ENCODE measurements at places on chromosomes 2 and 18. TPM values are rescaled to one million over a fixed set of nuclear protein-coding genes. Genes with fewer than 3 reads are reported as not detected.

GRCh38 chr2:145206496-145207281, 686.8 kb upstream of the ZEB2 start:
- DNase-seq: no peak
- H3K4me3 ChIP-seq: no peak overlapping the region
- H3K4me1 ChIP-seq: no peaks in the 10 kb centered on the region
- H3K27ac ChIP-seq: no peak overlapping the region

- H3K4me1 ChIP-seq: no peaks in the 10 kb centered on the region
- H3K27me3 ChIP-seq: no peaks in the 10 kb centered on the region
- no peak overlapping the region for H3K27ac ChIP-seq
- H3K36me3 ChIP-seq: no peaks in the 10 kb centered on the region
- no peak for DNase-seq
- no peak overlapping the region for H3K4me3 ChIP-seq
Measured at GRCh38 chr18:59155153-59155552, 15.5 kb downstream of the SEC11C start.

- no peaks in the 10 kb centered on the region for H3K36me3 ChIP-seq
- no peak for DNase-seq
- no peak overlapping the region for H3K4me3 ChIP-seq
- no peak overlapping the region for H3K27ac ChIP-seq
- H3K4me1 ChIP-seq: no peaks in the 10 kb centered on the region
Measured at GRCh38 chr2:198408171-198408570, 603.8 kb downstream of the PLCL1 start.

DNA sequence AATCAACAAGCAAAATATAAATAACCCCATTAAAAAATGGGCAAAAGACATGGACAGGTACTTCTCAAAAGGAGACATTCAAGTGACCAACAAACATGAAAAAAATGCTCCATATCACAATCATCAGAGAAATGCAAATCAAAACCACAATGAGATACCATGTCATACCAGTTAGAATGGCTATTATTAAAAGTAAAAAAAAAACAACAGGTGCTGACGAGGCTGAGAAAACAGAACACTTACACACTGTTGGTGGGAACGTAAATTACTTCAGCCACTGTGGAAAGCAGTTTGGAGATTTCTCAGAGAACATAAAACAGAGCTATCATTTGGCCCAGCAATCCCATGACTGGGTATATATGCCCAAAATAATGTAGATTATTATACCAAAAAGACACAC, 69.1 kb downstream of the CWC22 start:
- no peak for DNase-seq
- H3K27ac ChIP-seq: no peak overlapping the region
- no peaks in the 10 kb centered on the region for H3K36me3 ChIP-seq
- H3K27me3 ChIP-seq: no peaks in the 10 kb centered on the region
- H3K4me3 ChIP-seq: no peak overlapping the region

DNA sequence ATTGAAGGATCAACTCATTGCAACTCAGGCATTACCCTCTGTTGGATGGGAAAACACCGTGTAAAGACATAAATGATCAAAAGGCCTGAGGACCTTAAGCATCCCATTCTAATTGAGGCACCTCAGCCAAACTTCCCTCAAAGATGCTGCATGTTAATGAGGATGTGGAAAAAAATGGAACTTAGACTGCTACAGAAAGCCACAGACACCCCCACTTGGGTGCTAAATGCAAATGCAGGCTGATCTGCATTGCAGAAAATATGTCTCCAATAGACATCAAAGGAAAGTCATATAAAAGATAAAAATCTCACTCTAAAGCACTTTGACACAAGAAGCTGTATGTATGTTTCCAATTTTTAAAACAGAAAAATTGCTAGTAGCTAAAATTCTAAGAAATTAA, 504.7 kb downstream of the KCNJ3 start:
- no peak for DNase-seq
- no peaks in the 10 kb centered on the region for H3K36me3 ChIP-seq
- no peaks in the 10 kb centered on the region for H3K27me3 ChIP-seq
- no peak overlapping the region for H3K4me3 ChIP-seq
- no peaks in the 10 kb centered on the region for H3K4me1 ChIP-seq

- no peaks in the 10 kb centered on the region for H3K27me3 ChIP-seq
- H3K4me1 ChIP-seq: no peaks in the 10 kb centered on the region
- DNase-seq: no peak
- H3K4me3 ChIP-seq: no peak overlapping the region
Measured at GRCh38 chr18:63591725-63592124, 4.6 kb downstream of the SERPINB13 start.

Gene ACTG2
- 11.5 TPM for total RNA-seq

DNA sequence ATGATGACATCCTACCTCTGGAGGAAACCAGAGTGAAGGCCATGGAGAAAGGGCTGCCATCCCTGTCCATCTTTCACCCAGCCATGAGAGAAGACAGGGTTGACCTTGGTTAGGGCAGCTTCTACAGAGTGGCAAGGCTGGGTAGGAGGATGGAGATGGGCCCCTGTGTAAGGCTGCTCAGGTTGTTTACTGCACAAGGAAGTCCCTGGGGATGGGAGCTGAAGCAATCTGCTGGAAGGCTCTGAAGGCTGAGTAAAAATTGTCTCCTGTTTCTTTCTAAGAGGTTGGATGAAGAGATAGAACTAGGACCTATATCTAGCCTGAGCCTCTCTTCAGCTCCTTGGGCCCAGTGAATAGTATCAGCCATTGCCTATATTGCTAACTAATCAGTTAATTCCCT, 14.4 kb downstream of the ELMOD3 start:
- H3K27me3 ChIP-seq: no peaks in the 10 kb centered on the region
- no peak overlapping the region for H3K4me3 ChIP-seq
- H3K27ac ChIP-seq: no peak overlapping the region
- DNase-seq: no peak
- no peaks in the 10 kb centered on the region for H3K36me3 ChIP-seq

DNA sequence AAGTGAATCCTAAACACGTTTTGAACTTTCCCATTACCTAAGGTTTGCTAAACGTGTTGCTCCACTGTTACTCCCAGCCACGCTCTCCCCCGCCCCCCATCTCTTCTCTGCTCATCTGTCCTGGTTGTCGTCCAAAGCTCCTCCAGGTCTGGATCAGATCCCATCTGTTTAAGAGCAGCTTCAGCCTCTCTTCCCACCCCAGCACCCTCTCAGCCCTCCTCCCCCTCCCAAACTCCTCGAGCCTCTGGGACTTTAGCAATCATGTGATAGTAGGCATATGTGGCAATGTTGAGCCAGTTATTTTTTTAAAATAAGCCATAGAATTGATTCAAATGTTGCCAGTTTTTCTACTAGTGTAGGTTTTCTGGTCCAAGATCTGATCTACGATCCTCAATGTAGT, 20.0 kb upstream of the LPIN1 start:
- no peak overlapping the region for H3K4me3 ChIP-seq
- H3K4me1 ChIP-seq: no peaks in the 10 kb centered on the region

- DNase-seq: no peak
- peaks cover 5% of the 10 kb centered on the region for H3K27me3 ChIP-seq
- no peaks in the 10 kb centered on the region for H3K4me1 ChIP-seq
- H3K27ac ChIP-seq: no peak overlapping the region
- H3K4me3 ChIP-seq: no peak overlapping the region
Measured at GRCh38 chr2:68853915-68854314, 17.3 kb downstream of the BMP10 start.

GRCh38 chr2:40332191-40332826, 119.6 kb downstream of the SLC8A1 start:
- no peaks in the 10 kb centered on the region for H3K36me3 ChIP-seq
- peak; percentile 48 for DNase-seq
- H3K27ac ChIP-seq: no peak overlapping the region
- H3K4me3 ChIP-seq: no peak overlapping the region
- peaks cover 12% of the 10 kb centered on the region for H3K4me1 ChIP-seq
- no peaks in the 10 kb centered on the region for H3K27me3 ChIP-seq

DNA sequence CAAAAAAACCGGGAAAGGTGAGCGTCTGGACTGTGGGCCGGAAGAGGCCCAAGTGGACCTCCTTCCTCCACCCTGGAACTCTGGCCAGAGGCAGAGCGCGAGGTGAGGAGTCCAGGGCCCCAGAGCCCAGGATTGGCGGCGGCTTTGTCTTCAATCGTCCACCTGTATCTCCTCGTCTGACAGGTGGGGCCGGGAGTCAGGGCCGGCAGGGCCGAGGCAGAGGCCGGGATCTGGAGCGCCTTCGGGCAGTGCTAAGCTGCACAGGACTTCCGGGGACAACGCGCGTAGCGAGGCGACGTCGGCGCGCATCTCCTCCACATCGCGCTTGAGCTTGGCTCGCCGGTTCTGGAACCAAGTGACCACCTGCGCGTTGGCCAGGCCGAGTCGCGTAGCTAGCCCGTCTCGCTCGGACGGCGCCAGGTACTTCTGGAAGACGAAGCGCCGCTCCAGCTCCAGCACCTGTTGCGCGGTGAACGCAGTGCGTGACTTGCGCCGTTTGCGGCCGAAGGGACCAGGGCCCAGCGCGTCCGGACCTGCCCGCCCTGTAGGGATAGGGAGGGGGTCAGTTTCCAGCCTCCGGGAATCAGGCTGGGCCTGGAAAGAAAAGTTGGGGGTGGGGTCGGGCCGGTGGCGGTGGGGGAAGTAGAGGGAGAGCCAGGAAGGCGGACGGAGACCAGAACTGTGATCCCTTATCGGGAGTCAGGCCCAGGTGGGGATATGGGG, 1.5 kb downstream of the LBX2 start:
- H3K36me3 ChIP-seq: no peaks in the 10 kb centered on the region
- peaks cover 39% of the 10 kb centered on the region for H3K27me3 ChIP-seq
- DNase-seq: no peak
- no peak overlapping the region for H3K27ac ChIP-seq
- peaks cover 30% of the 10 kb centered on the region for H3K4me1 ChIP-seq

Gene CNDP1
- not detected for total RNA-seq

DNA sequence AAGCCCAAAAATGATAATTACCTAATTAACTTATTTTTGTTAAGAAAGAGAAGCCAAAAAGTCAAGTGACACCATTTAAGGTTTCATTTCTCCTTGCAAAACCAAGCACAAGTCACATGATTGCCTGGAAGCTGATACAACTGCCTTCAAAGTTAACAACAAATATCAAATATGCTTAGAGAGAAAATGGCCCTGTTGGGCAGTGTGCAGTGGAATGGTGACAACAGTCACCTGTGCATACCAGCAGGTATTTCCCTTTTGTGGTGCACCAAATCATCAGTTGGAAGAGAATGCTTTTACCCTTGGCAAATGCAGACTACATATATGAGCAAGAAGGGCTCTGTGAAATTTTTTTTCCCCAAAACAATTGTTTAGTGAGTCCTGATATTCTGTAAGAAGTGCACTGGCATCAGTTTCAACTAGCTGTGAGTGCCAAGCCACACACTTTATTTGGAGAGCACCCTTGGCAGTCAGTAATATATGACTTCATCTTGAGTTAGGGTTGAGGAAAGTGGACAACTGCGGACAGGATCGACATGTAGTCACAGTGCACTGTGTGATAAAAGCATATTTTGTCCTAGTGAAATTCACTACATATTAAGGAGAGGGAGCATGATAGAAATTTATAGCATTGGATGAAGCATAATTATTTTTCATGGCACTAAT, 74.9 kb upstream of the DOCK10 start:
- no peak overlapping the region for H3K27ac ChIP-seq
- H3K4me3 ChIP-seq: no peak overlapping the region
- peaks cover 6% of the 10 kb centered on the region for H3K27me3 ChIP-seq
- no peaks in the 10 kb centered on the region for H3K36me3 ChIP-seq
- DNase-seq: no peak
- H3K4me1 ChIP-seq: no peaks in the 10 kb centered on the region

GRCh38 chr2:235654103-235654813, 160.4 kb downstream of the AGAP1 start:
- no peaks in the 10 kb centered on the region for H3K27me3 ChIP-seq
- H3K36me3 ChIP-seq: no peaks in the 10 kb centered on the region
- H3K4me1 ChIP-seq: no peaks in the 10 kb centered on the region
- no peak for DNase-seq
- no peak overlapping the region for H3K4me3 ChIP-seq

GRCh38 chr2:186903216-186903615, 54.2 kb upstream of the ZSWIM2 start:
- no peaks in the 10 kb centered on the region for H3K27me3 ChIP-seq
- no peak overlapping the region for H3K4me3 ChIP-seq
- H3K36me3 ChIP-seq: no peaks in the 10 kb centered on the region
- no peaks in the 10 kb centered on the region for H3K4me1 ChIP-seq

GRCh38 chr2:228374741-228375140, 193.3 kb upstream of the SPHKAP start:
- no peaks in the 10 kb centered on the region for H3K36me3 ChIP-seq
- no peak overlapping the region for H3K27ac ChIP-seq
- H3K4me3 ChIP-seq: no peak overlapping the region
- H3K27me3 ChIP-seq: no peaks in the 10 kb centered on the region
- no peak for DNase-seq

- peak; percentile 79 for DNase-seq
- H3K4me3 ChIP-seq: peak overlapping the region; percentile 50
- no peaks in the 10 kb centered on the region for H3K27me3 ChIP-seq
- peaks cover 37% of the 10 kb centered on the region for H3K4me1 ChIP-seq
- H3K36me3 ChIP-seq: no peaks in the 10 kb centered on the region
Measured at GRCh38 chr18:76620321-76621170, 125.5 kb upstream of the ZNF516 start.

DNA sequence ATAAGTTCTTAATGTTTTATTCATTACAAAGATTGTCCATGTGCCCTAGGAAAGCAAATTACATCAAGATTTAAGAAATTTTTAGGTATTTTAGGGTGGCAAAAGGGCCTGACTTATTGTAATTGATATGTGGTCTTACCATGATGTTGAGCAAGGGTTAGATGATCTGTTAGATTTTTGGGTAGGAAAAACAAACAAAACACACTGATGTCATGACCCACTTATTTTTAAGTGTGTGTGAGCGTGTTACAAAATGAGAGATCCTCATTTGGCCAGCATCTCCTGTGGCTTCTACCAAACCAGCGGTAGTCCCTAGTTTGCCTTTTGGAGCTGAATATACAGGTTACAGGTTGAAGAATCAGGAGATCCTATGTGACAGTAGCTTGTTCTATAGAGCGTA, 89.8 kb upstream of the ITGB6 start:
- H3K27me3 ChIP-seq: no peaks in the 10 kb centered on the region
- H3K4me1 ChIP-seq: no peaks in the 10 kb centered on the region
- no peak overlapping the region for H3K4me3 ChIP-seq
- no peaks in the 10 kb centered on the region for H3K36me3 ChIP-seq
- no peak overlapping the region for H3K27ac ChIP-seq

Gene OTOF
- 0.18 TPM for total RNA-seq

- DNase-seq: no peak
- H3K27ac ChIP-seq: no peak overlapping the region
- no peaks in the 10 kb centered on the region for H3K4me1 ChIP-seq
- no peaks in the 10 kb centered on the region for H3K27me3 ChIP-seq
- no peak overlapping the region for H3K4me3 ChIP-seq
Measured at GRCh38 chr18:35619941-35620340, 38.4 kb downstream of the GALNT1 start.

DNA sequence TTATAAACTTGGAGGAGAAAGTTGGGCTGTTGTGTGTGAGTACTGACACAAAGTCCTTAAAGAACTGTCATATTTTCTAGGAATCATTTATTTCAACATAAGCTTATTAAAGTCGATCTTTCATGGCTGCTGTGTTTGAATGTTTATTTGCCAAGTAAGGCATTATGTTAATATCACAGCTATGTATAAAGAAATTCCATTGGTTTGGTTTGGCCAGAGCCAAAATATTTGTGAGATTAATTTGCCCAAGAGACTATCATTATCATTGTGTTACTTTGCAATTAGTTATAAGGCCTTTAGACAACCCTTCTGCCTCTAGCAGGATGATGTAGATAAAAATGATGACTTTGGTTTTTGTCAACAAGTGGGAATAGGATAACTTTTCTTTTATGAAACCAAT, 240.6 kb upstream of the NT5C1B start:
- H3K27me3 ChIP-seq: no peaks in the 10 kb centered on the region
- no peak for DNase-seq
- peak overlapping the region; percentile 29 for H3K27ac ChIP-seq
- no peak overlapping the region for H3K4me3 ChIP-seq

Gene AKAIN1
- total RNA-seq: not detected

Gene FBLN7
- 11.2 TPM for total RNA-seq

All from adrenal gland (tissue), 19 donors.